ENCODE measurements at places on chromosomes 5 and 9.

GRCh38 chr5:168315416-168316138 is 24.1 kb downstream of the WWC1 start:
- DNase-seq, result no peak

DNA sequence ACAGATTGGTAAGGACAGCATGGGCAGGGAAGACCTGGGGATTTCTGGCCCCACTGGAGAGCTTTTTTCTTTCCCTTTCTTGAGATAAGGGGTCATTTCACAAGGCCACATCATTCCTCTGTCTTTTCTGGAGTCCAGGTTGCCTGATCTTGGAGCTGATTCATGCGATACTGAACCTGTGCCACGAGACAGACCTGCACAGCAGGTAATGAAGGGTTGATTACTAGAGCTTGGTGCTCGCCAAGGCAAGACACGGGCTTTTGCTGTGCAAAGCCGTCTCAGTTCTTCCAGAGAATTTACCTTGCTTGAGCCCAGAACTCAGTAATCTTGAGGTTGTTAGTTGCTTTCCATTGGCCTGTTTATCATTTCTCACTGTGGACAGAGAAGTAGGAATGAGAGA is 39.2 kb downstream of the NUP188 start:
- DNase-seq, result no peak

- no peak for DNase-seq
These were observed at the start of gene TOR4A for GRCh38 chr9:137277329-137278041. TSS of gene TOR4A (plus strand) at chr9:137277726. CDS start at chr9:137278690, 964 bp downstream.

DNA sequence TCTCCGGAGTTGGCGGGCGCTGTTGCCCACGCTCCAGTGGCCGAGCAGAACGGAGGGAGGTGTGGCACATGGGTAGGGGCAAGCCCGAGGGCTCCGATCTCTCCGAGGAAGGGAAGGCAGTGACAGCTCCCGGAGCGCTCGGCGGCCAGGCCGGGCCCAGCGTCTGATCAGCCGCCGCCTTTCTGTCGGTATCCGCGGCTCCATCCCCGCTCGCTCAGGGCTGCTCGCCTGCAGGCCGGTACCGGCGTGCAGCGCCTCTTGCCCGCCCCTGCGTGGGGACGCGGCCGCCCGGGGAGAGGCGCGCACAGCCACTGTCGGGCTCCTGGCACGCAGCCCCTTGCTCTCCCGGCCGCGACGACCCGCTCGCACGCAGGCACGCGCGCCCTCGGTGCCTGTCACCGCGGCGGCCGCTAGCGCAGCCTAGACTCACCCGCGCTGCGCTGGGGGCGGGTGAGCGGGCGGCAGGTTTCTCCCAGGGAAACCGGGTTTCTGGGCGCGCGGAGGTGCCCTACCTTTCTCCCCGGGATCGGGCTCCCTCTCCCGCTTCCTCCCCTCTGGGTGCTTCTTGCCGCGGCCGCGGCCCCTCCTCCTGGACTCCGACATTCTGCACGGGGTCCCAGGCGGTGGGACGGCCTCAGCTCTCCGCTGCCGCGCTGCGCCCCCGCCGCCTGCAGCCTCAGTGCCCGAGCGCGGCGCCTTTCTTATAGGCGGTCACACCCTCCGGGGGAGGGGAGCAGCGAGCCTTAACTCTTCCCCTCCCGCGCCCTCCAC is 108.4 kb downstream of the PSD2 start:
- no peak for DNase-seq

GRCh38 chr9:131125038-131125287 is 423 bp upstream of the NUP214 start:
- no peak for DNase-seq

DNA sequence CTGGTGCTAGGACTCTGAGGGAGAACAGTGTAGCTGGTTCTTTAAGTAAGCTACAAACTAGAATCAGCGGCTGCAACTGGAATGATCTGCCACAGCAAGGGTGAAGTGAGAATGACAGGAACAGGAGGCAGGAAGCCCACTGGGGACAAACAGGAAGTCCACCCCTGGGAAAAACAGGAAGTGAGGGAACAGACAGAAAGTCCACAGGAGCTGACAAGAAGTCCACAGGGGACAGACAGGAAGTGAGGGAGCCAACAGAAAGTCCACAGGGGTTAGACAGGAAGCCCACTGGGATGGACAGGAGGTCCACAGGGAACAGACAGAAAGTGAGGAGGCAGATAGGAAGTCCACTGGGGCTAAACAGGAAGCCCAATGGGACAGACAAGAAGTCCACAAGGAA is 15.5 kb downstream of the ADAMTS16 start:
- DNase-seq, result no peak

GRCh38 chr5:135231289-135231688 is 167.7 kb downstream of the MACROH2A1 start:
- DNase-seq, result no peak
